ENCODE measurements at places on chromosomes 13 and 19. TPM values are rescaled to one million over a fixed set of nuclear protein-coding genes. Genes with fewer than 3 reads are reported as not detected.

The REEP6 gene
- total RNA-seq: 0.77 TPM

The ERICH4 gene
- total RNA-seq: not detected

- DNase-seq: no peak
Measured at GRCh38 chr19:4075373-4075772, 8.7 kb upstream of the ZBTB7A start.

DNA sequence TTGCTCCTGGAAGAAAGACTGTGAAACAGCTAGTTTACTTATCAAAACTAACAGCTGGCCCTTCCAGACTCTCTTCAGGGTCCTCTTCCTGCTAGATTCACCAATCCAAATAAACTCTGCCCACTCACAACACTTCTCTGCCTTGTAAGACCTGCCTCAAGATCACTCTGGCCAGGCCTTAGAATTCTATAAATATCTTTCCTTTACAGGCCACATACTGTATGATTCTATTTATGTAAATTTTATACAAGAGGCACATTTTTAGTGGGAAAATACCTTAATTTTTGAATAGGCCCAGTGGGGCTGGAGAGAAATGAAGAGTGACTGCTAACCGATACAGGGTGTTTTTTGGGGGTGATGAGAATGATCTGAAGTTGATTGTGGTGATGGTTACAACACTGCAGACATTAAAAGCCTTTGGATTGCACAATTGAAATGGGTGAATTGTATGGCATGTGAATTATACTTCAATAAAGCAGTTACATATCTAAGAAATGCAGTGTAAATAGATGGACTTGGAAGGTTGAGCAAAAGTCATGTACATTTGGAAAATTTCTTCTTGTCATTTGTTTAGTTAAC, 141.8 kb downstream of the GPC5 start:
- no peak for DNase-seq

DNA sequence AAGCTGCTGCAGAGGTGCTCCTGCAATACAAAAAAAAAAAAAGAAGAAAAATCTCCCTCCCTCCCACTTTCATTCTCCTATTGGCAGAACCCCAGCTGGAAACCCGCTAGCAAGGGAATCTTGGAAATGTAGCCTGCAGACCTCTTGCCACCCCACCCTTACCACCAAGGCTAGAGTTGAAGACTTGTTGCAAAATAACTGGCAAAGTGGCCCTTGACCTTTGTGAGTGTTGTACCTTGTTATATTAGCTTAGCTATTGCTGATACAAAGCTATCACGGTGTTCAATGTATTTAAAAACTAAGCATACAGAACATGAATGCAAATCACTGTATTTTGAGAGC, 57.5 kb upstream of the KCTD4 start:
- DNase-seq: no peak

The ZFP30 gene
- 0.30 TPM for total RNA-seq

DNA sequence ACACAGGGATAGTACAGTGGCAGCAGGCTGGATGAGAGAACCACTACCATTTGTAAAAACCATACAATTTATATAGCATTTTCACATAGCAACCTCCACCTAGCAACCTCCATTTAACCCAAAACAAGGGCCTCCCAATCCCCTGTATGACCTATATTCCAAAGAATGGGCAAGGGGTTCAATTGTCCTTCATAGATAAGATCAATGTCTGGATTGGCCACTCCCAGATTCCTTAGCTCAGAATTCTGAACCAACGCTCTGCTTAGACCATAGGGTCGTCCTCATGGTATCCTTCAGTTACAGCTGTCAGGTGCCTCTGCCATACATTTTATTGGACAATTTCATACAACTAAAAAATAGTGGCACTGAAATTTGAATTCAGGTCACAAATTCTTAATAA, 166.2 kb downstream of the KCTD12 start:
- no peak for DNase-seq

The SIGLEC12 gene
- total RNA-seq: not detected

The NECTIN2 gene
- 131 TPM for total RNA-seq

Measured in HT1080 (cell line).